GF-D8 (cell line): ENCODE measurements at places on chromosomes 6 and 20.

GRCh38 chr6:23277521-23278179 is 708.3 kb downstream of the HDGFL1 start:
- no peak for DNase-seq

DNA sequence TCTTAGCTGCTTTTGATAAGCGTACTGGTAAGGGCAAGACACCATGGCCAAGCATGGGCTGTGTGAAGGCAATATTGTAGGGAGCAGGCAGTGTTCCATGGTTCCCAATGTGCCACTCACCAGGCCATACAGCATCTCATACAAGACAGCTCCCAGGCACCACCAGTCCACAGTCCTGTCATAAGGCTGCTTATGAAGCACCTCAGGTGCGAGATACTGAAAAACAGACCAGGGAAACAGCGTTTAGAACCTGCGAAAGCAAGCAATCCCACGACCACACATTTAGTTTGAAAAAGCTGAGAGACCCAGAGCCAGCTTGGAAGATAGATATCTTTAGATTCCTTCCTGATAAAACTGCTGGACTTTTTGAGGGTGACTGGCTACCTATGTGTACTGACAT is 119.1 kb upstream of the SLC2A12 start:
- DNase-seq, result no peak

- no peak for DNase-seq
These were observed 5.6 kb downstream of the BTNL2 start for GRCh38 chr6:32401284-32401963.

DNA sequence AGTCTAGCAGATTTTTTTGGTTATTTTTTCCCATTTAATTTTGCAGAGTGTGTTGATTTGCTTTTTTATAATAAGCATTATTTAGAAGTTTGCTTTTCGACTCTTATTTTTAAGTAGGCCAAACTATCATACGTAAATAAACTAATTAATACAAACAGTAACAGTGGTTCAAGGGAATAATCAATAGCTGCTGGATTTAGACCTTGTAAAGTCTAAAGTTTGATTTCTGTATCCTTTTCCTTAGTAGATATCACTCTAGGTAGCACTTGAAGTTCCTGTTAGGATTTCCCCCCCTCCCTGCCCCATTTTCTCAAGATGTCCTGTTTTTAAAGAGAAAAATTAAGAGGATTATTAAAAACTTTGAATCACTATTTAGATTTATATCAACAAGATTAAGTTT is 136.1 kb downstream of the B3GAT2 start:
- DNase-seq, result no peak

DNA sequence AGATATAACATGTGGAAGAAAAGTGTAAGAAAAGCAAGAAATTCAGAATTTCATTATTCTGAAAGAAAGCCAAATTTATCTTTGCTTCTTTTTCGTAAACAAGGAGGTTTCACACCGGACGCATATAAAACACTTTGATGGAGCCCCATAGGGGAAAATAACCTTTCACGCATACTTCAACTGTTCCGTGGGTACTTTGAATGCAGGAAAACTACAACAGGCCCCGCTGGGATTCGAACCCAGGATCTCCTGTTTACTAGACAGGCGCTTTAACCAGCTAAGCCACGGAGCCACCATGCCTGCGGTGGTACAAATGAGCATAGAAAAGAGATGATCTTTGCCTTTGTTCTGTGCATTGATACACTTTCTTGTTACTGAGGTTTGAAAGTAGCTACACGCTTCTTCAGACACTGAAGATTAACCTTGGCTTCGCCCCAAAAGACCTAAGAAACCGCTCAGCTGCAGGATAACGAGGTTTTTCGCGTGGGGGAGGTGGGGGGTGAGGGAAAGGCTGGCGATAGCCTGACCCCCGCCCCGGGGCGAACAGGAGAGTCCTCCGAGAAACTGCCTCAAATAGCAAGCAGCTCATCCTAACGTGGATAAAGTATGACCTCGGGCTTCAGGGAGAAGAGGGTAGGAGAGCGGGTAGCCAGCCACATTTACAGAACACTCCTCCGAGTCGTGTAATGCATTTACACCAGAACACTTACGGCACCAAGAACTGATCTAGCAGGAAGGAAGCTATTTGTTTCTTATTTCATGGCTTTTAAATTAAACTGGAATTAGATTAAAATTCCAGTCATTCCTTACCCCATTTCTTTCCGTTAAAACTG is 5.3 kb upstream of the HMGN4 start:
- peak; percentile 75 for DNase-seq

DNA sequence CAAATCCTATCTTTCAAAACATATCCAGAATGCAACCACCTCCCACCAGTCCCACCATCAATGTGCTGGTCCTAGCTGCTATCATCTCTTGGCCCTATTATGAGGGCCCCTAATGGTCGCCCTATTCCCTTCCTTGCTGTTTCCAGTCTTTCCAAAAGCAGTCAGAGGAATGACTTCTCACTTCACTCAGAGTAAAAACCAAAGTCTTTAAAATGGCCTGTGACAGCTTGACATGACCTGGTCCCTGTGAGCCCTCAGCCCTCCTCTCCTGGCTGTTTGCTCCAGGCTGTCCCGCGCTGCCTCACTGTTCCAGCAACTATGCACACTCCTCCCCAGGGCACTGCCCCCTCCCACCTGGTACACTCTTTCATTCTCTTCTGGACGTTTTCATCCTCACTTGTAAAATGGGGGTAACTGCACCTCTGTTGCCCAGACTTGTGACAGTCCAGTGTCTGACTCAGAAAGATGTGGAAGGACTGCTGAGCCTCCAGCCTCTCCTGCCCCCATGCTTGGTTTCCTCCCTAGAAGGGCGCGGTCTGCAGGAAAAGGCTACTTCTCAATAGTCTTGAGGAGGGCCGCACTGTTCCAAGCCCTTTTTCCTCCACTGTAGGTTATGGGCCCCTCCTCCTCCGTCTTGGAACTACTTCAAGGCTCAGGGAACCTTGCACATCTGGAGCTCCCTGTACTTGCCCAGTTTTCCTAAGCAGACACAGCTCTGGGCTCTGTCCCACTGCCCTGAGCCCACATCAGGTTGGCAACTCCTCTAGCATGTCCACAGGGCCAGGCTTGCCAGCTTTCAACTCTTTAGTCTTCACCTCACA is 64.7 kb downstream of the MYH7B start:
- no peak for DNase-seq

DNA sequence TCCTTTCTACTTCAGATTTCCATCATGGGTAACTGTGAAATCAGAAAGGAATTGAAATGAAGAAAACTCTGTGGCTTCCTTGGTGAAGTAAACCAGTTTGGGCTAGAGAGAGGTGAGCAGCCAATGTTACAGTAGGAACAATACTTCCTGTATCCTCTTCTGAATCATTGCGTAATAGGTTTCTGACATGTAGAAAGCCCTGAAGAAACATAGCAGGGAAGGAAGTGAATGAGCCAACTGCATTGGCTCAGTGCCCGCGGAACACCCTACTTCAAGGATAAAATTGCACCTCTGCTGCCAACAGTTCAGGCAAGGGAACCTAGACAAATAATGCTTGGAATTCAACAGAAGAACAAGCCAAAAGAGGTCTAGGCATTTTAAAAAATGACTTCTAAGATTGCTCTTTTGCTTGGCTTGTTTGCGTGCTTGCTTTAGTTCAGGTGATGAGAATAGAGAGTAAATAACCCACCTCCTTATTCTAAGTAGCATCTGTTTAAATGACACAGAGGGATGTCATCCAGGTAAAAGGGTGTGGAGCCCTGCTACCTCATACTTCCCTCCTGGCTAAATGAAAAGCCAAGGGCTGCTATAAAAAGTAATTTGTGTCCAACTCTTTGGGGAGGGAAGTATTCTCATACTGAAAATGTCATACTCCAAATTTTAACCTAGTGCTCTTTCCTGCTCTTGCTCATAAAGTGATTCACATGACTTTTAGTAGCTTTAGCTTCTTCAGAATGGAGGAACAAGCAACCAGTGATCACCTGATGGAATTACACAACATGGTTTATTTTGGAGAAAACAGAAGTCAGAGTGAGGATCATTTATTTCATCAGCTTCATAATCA is 30.0 kb upstream of the AKIRIN2 start:
- DNase-seq, result peak; percentile 98

DNA sequence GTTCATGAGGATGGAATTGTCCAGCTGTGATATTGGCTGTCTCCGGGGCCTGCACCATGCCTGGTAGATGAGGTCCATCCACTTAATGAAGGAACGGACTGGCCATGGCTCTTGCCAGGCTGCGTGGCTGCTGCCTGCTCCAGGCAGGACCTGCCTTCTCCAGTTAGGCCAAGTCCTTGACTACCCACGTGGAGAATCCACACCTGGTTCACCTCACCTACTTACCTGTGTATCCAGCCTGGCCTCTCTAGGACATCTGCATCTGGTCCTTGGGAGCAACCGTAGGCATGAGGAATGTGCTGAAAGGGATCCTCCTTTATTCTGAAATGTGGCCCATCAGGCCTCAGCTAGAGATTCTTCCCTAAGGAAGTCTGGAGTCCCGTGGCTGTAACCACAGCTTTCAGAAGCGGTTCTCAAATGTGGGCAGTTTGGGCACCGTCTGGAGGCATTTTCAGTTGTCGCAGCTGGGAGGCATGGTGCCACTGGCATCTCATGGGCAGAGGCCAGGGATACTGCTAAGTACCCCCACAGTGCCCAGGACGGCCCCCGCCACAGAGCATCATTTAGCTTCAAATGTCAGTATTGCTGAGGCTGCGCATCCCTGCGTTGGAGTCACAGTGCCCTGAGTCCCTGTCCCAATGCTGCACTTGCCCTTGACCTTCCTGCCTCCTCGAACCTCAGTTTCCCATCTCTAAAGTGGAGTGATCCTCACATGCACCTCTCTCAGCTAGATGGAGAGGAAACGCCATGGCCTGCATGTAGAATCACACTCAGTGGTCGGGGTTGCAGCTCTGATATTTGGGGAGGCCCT is 67.5 kb downstream of the PHACTR3 start:
- DNase-seq, result no peak

GRCh38 chr20:46221256-46221833 is 87.0 kb downstream of the CDH22 start:
- no peak for DNase-seq

GRCh38 chr6:11215773-11216172 is 16.7 kb downstream of the NEDD9 start:
- DNase-seq, result no peak

GRCh38 chr6:105804000-105804399 is 282.1 kb upstream of the PRDM1 start:
- no peak for DNase-seq

DNA sequence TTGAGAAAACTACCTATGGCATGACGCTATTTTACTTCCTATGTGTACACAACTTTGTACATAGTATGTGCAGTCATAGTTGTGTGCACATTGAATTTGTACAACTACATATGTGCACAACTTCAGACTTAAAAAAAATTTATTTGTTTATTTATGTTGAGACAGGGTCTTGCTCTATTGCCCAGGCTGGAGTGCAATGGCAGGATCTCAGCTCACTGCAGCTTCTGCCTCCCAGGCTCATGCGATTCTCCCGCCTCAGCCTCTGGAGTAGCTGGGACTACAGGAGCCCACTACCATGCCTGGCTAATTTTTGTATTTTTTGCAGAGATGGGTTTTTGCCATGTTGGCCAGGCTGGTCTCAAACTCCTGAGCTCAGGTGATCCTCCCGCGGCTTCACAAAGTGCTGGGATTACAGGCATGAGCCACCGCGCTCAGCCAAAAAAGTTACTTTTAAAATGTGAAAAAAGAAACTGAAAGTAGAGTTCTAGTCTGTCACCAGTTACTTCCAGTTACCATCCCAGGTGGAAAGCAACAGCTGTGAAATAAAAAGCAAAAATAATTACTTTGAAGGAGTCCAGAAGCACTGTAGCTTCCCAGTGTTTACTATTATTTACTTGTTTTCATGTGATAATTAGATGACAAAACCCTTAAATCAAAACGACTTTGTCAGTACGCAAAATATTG is 1.7 kb upstream of the ZKSCAN8 start:
- no peak for DNase-seq

DNA sequence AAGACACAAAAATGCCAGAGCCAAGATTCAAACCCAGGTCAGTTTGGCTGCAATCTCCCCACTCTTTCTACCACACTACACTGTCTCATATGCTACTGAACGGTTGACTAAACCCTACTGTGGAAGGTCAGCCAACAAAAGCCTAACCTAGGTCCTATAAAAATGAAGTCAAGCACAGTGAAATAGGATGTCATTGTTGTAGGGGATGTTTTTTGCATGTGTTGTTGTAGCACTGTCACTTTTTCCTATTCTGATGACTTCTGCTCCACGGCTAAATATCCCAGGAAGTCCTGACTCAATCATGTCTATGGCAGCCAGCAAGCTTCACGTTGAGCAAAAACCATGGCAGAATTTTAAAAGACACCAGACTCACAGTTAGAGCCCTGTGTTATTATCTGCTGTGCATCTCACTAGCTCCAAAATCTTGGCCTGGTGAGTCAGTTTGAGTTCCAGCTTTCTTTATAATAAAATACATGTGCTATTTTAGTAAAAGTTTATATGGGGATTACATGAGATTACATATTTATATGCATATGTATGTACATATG is 322.1 kb upstream of the NT5E start:
- no peak for DNase-seq

- no peak for DNase-seq
These were observed 47.0 kb downstream of the DTNBP1 start for GRCh38 chr6:15615802-15616201.

DNA sequence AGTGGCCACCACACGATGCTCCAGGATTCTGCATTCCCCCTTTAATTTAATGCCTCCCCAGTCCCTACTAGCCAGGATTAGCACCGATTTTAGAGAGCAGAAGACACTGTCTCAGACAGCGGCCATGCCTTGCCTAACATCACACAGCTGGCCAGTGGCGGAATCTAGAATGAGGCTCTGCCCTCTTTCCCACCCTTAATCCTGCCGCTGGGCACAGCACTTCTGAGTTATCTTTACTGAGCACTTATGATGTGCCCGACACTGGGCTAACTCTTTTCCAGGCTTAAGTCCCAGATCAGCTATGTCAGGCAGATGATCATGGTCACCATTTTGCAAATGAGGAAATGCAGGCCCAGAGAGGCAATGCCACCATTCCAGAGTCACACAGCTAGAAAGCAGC is 5.6 kb upstream of the BPIFA2 start:
- DNase-seq, result no peak

- no peak for DNase-seq
These were observed 129.9 kb downstream of the UTRN start for GRCh38 chr6:144415014-144415413.

DNA sequence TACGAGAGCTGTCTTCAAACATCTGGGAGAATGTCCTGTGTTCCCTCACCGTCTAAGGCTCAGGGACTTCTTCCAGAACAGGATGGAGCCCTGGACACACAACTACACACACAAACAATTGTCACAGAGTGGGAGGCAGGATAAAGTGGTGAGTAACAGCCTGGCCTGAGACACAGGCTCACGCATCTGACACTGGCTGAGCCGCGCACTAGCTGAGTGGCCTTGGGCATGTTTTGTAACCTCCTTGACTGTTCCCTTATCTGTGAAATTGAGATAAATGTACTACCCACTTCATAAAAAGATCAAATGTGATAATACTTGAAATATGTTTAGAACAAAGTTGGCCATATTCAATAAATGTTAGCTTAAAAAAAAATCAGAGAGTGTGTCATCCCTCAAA is 132.4 kb upstream of the ARMC2 start:
- DNase-seq, result no peak

GRCh38 chr6:11430036-11430435 is 107.5 kb upstream of the TMEM170B start:
- DNase-seq, result no peak

- DNase-seq, result no peak
These were observed 1.8 kb downstream of the EPHA7 start for GRCh38 chr6:93417421-93418013.
